ENCODE measurements at places on chromosomes 2 and 18. TPM values are rescaled to one million over a fixed set of nuclear protein-coding genes. Genes with fewer than 3 reads are reported as not detected.

- no peak for DNase-seq
- no peak overlapping the region for H3K27ac ChIP-seq
- H3K4me3 ChIP-seq: no peak overlapping the region
- peaks cover 2% of the 10 kb centered on the region for H3K27me3 ChIP-seq
Observed at GRCh38 chr2:174581491-174581890, 16.1 kb downstream of the WIPF1 start.

Gene DYNAP
- total RNA-seq: not detected

Gene SNTG2
- total RNA-seq: 23.2 TPM

DNA sequence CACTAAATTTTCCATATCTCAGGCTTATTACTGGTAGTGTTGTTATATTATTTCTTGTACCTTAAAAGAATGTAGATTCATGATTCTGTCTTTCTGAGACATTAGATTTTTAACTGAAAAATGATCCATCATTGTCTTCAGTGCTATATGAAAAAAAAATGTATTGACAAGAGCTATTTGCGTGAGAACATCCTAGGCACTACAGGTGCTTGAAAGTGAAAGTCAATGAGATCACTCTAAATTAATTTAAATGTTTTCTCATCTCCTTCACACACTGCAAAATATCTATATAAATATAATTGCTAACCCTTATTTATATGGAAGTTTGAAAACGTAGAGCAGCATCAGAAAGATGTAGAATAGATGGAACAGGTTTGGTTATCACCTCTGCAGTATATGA, 684.6 kb downstream of the TRIB2 start:
- H3K27me3 ChIP-seq: no peaks in the 10 kb centered on the region
- no peak overlapping the region for H3K27ac ChIP-seq
- no peaks in the 10 kb centered on the region for H3K4me1 ChIP-seq
- no peak for DNase-seq
- H3K4me3 ChIP-seq: no peak overlapping the region
- no peaks in the 10 kb centered on the region for H3K36me3 ChIP-seq

DNA sequence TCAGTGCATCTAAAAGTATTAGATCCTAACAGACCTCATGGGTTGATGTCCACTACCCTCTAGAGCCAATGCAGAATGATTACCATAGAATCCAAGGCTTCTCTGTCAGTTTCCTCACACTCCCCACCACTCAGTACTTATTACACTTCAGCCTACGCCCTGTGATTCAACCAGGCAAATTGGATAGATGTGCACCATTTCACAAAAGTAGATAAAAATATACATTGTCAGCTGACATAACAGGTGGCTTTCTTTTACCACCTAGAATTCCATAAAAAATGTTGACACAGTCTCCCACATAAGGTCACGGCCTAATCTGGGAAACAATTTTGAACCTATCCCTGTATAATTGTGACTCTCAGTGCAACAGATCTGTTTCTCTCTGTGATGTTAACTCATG, 144.9 kb downstream of the CERS6 start:
- DNase-seq: no peak
- no peak overlapping the region for H3K4me3 ChIP-seq
- peaks cover 19% of the 10 kb centered on the region for H3K36me3 ChIP-seq
- no peaks in the 10 kb centered on the region for H3K27me3 ChIP-seq

Gene SERPINB10
- not detected for total RNA-seq

Gene HTR2B
- 0.80 TPM for total RNA-seq

Measured in endothelial cell (in vitro differentiated cells).